ENCODE measurements at places on chromosomes 2 and 18. TPM values are rescaled to one million over a fixed set of nuclear protein-coding genes. Genes with fewer than 3 reads are reported as not detected.
A peak's percentile ranks its signal among the peaks of the same experiment; 100 is the strongest.

DNA sequence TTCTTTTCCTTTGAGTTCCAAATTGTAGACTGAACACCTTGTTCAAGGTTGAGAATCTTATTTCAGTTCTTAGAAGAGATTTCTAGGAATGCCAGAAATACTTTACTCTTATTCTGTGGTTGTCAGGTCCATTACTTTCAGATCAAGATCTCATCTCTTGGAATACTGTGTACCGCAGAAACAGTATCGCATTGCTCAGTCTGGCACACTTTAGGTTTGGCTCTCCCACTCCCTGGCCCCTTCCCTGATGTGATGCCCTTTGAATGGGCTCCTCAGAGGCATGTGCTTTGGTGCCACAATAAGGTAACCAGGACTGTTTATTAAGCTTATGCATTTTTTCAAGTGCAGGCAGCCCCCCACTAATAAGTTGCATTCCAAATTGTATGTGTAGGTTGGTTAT lies 244.7 kb upstream of the FOSL2 start:
- DNase-seq: no peak

GRCh38 chr2:187982668-187983067 lies 309.0 kb upstream of the GULP1 start:
- no peak for DNase-seq

GRCh38 chr2:40016151-40016885 lies 237.3 kb upstream of the THUMPD2 start:
- DNase-seq: no peak

GRCh38 chr2:179860255-179861026 lies 971 bp downstream of the ZNF385B start:
- DNase-seq: no peak

DNA sequence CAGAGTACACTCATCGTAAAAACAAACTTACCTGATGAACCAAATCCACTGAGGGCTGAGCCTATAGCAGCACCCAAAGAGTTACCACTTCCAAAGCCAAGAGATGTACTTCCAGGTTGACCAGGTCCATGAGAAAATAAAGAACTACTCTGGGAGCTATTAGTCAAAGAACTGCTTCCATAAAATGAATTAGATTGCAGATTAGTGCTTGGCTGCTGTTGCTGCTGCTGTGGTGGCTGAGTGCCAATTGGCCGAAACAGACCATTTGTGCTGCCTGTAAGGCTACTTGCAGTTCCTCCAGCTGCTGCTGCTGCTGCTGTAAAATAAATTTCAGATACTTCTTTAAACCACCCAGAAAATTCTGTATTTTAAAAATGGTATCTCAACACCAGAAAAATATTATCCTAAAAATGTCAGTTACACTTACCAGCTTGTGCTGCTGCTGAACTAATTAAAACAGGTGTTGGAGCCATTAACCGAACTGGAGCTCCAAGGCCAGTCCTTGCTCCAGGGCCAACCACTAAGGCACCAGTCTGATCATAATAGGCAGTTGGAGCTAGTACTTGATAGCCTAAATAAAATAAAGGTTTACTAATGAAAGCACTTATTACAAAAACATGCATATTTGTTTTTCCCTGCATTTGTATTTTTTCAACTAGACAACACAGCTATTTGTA lies 58.1 kb upstream of the SDC1 start:
- DNase-seq: peak; percentile 51

DNA sequence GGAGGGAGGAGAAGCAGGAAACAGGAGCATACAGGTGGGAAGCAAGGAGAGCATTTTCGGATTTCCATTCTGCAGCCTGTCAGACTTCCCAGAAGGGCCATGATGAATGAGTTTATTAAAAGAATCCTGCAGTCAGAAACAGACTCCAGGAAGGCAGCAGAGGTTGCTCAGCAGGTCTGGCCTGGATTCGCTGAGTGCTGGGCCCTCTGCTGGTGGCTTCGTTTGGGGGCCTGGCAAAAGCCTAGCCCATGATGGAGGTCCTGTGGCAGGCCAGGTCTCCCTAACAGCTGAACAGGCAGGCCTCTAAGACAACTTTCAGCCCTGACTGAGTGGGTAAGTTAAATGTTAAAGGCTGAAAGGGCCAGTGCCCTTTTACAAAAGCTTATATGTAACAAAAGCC lies 108.2 kb upstream of the CAPN13 start:
- peak; percentile 20 for DNase-seq

- no peak for DNase-seq
Measured at GRCh38 chr2:144702051-144702450, 182.1 kb upstream of the ZEB2 start.

DNA sequence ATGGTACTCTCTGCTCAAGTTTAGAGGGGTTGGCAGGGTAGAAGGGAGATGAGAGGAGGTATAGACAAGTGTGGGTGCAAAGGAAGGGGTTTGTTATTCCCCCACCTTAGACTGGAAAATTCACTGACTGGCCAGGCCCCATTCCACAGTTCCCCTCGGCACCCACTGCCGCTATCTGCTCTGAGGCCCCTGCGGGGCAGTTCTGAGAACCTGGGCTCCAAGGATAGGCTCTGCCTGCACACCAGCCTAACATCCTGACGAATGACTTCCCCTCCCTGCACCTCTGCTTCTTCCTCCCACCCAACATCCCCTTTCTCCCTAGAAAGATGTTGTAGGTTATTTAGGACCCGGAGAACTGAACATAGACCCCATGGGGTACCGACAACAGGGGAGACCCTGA lies 303.9 kb upstream of the HDAC4 start:
- no peak for DNase-seq

DNA sequence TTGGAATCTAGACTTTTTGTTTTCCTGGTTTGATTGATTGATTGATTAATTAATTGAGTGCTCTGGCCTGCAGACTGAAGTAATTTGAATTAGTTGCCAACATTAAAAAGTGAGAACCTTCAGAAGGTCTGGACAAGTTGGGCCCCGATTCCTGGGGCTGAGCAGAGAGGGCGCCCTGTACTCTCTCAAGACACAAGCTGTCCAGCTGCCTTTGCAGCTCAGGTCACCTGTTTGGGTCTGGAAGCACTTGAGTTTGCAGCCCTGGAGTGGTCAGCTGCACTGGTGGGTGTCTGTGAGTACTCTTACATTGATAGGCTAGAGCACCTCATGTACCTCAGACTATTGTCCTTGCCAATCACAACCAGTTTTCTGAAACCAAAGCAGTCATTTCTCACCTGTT lies 22.7 kb upstream of the CELF4 start:
- no peak for DNase-seq

DNA sequence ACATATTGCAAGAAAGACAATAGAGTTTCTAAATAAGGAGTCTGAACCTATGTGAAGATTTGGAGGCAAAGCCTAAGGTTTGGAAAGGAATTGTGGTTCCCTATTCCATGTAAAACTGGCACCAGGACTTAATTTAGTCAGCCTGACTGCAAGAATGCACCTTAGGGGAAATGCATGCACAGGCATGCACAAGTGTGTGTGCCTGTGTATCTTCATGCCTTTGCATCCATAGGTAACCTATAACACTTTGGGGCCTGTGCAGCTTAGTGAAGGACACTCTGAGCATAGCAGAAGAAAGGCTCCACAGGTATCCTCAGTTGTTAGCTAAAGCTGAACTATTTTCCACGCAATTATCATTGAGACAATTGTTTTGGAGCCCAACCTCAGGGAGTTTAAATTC lies 73.4 kb downstream of the RPRM start:
- no peak for DNase-seq

GRCh38 chr2:35960596-35960995 lies 395.0 kb upstream of the CRIM1 start:
- DNase-seq: no peak

- no peak for DNase-seq
Measured at GRCh38 chr2:240129731-240130392, 6.2 kb downstream of the COPS9 start.

- DNase-seq: no peak
Measured at GRCh38 chr2:232276084-232276732, 102.3 kb upstream of the ALPP start.

GRCh38 chr2:240952496-240953246 lies 45.7 kb upstream of the SNED1 start:
- no peak for DNase-seq

- DNase-seq: no peak
Measured at GRCh38 chr2:33153008-33153407, 206.3 kb downstream of the LTBP1 start.

- DNase-seq: no peak
Measured at GRCh38 chr2:157419031-157419575, 24.8 kb downstream of the CYTIP start.

DNA sequence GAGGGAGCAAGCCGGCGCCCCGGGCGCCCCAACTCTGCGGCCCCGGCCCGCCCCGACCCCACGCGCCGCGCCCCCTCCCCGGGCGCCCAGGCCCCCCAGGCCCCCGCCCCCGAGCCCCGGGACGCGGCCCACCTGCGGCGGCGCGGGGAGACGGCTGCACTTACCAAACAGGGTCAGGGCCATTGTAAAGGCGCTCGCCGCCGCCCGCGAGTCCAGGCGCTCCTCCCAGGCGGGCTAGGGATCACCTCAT lies 526 bp downstream of the CHN1 start:
- DNase-seq: peak; percentile 8

GRCh38 chr2:180983468-180984242 lies 3.2 kb downstream of the UBE2E3 start:
- DNase-seq: peak; percentile 18

DNA sequence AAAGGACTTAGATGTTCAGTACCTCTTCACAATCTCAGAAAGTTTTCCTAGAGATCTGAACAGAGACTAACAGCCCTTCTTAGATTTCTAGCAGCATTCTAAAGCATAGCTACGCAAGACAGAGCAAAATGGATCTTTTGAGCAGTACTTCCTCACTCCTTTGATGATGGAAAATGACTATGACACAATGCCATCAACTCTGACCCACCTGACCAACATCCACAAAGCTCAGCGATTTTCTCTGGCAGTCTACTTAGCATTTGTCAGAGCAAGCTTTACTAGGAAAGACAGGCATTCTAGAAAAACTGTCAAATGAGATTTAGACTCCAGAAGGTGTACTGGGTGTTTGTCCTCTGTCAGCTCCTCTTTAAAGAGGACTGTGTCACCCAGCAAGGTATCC lies 180.9 kb upstream of the ACVR2A start:
- DNase-seq: no peak

- peak; percentile 15 for DNase-seq
Measured at GRCh38 chr18:46555724-46556123, 101.3 kb downstream of the LOXHD1 start.

DNA sequence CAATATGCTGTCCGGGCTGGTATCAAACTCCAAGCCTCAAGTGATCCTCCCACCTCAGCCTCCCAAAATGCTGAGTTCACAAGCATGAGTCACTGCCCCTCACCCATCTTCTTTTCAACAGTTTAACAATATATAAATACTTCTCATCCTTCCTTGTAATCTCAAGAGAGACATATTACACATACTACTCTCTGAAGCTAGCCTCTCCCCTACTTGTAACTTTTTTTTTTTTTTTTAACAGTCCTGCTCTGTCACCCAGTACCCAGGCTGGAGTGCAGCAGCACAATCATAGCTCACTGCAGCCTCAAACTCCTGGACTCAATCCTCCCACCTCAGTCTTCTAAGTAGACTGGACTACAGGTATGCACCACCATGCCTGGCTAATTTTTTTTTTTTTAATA lies 5.7 kb downstream of the GFPT1 start:
- DNase-seq: peak; percentile 33

Gene DNAJC27
- 0.59 TPM for total RNA-seq

Gene TTR
- total RNA-seq: not detected

Gene ELMOD3
- 25.3 TPM for total RNA-seq

Gene EML6
- not detected for total RNA-seq

Gene HOXD1
- total RNA-seq: not detected

Measured in MG63 (cell line).